ENCODE measurements at places on chromosomes 5 and 9.

- H3K27me3 ChIP-seq = no peaks in the 10 kb centered on the region
- peaks cover under 1% of the 10 kb centered on the region for H3K4me1 ChIP-seq
- H3K36me3 ChIP-seq = no peaks in the 10 kb centered on the region
- no peak overlapping the region for H3K4me3 ChIP-seq
Measured at GRCh38 chr5:89934069-89934468, 475.5 kb downstream of the CETN3 start.

DNA sequence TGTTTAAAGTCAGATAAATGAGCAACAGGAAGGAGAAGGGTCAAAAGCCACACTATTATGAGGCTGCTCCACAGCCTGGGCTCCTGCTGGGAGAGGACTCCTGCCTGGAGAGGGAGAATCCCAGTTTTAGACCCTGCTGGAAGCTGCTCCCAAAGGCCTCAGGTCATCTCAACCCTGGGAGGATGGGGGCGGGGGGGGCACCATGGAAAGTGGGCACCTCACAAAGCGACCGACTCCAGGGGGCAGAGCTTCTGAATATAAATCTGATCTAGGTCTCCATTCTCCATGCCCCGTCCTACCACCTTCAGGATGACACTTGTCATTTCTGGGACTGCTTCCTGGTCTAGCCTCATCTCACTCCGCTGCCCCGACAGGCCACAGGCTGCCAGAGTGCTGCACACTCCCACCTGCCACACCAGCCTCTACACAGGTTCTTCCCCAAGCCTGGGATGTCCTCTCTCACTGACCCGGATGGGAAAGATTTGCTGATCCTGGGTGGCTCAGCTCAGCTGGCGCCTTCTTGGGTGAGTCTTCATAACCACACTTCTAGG, 183.4 kb downstream of the GAPVD1 start:
- H3K27ac ChIP-seq = peak overlapping the region; percentile 58
- no peak overlapping the region for H3K4me3 ChIP-seq
- peaks cover 48% of the 10 kb centered on the region for H3K4me1 ChIP-seq
- no peak for DNase-seq
- peaks cover 14% of the 10 kb centered on the region for H3K36me3 ChIP-seq
- peaks cover 4% of the 10 kb centered on the region for H3K27me3 ChIP-seq

- no peaks in the 10 kb centered on the region for H3K36me3 ChIP-seq
- H3K4me1 ChIP-seq = no peaks in the 10 kb centered on the region
- DNase-seq = no peak
- no peak overlapping the region for H3K4me3 ChIP-seq
Measured at GRCh38 chr5:83376461-83376860, 95.1 kb upstream of the VCAN start.

DNA sequence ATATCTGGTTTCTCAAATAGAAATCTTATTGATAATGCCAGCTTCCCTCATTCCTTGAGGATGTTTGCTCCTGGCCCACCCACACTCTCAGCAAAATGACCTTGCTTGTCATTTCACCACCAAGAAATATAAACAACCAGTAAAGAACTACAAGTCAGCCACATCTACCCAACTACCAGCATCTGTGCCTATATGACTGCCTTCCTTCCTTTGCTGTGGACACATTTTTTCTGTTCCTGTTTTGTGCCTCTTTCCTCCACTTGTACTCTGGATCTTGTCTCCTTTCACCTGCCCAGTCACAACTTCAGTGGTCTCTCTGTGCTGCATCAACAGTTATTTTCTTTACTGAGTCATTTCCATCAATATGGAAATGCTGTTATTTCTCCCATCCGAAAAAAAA, 20.3 kb downstream of the KIF2A start:
- H3K4me3 ChIP-seq = peak overlapping the region; percentile 58
- no peaks in the 10 kb centered on the region for H3K27me3 ChIP-seq
- no peak for DNase-seq
- H3K36me3 ChIP-seq = no peaks in the 10 kb centered on the region
- H3K4me1 ChIP-seq = peaks cover 58% of the 10 kb centered on the region

GRCh38 chr9:92324889-92325268, 271 bp downstream of the NOL8 start:
- H3K4me3 ChIP-seq = peak overlapping the region; percentile 95
- peak overlapping the region; percentile 98 for H3K27ac ChIP-seq
- no peak for DNase-seq
- peaks cover 31% of the 10 kb centered on the region for H3K4me1 ChIP-seq
- H3K27me3 ChIP-seq = no peaks in the 10 kb centered on the region

DNA sequence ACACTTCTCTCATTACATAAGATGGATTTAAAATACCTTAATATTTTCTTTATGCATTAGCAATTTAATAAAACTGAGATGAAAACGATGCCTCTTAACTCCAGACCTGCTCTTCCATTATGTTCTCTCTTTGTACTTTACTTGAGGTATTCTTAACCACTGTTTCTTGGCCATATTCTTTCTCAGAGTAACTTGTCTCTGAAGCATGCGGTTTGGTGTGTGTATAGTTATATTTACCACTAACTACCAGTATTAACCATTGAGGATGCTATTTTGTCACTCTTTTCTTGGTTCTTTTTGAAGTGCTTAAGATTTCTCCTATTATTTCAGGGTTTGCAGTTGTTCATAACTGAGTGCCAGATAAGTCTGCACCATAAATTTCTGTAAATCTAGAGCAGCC, 17.9 kb downstream of the TMEM167A start:
- DNase-seq = no peak
- no peaks in the 10 kb centered on the region for H3K27me3 ChIP-seq

DNA sequence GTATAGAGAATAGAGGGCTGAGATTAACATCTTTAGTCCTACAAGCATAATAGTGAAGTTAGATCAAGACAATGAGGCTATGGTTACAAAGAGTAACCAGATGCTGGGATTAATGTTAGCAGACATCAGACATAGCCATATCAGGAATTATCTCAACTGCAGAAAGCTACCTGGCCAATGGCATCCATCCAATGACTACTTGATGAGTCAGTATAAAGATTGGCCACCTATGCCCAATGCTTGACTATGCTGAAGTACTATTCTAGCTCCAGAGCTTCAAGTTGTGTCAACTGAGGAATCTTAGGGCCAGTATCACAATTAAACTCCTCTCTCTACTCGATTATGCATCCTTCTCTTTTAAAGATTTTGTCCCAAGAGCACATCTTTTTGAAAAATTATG, 541.4 kb downstream of the PRELID2 start:
- no peak overlapping the region for H3K27ac ChIP-seq
- DNase-seq = no peak
- no peak overlapping the region for H3K4me3 ChIP-seq
- no peaks in the 10 kb centered on the region for H3K36me3 ChIP-seq
- H3K4me1 ChIP-seq = no peaks in the 10 kb centered on the region

DNA sequence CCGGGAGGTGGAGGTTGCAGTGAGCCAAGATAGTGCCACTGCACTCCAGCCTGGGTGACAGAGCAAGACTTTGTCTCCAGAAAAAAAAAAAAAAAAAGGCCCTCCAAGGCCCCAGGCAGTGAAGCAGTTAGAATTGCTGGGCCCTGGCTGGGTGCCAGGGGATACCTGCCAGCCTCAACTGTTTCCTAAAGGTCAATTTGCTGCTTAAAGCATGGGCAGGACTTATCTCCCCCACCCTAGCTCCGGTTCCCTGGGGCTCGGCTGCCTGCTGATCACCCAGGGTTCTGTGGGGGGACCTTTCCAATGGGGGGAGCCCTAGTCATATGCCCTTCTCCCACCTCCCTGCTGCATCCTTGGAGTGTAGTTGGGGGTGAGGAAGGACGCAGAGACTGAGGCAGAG, 25.7 kb downstream of the NCS1 start:
- no peaks in the 10 kb centered on the region for H3K4me1 ChIP-seq
- H3K27ac ChIP-seq = no peak overlapping the region
- H3K36me3 ChIP-seq = no peaks in the 10 kb centered on the region
- no peaks in the 10 kb centered on the region for H3K27me3 ChIP-seq
- DNase-seq = no peak

DNA sequence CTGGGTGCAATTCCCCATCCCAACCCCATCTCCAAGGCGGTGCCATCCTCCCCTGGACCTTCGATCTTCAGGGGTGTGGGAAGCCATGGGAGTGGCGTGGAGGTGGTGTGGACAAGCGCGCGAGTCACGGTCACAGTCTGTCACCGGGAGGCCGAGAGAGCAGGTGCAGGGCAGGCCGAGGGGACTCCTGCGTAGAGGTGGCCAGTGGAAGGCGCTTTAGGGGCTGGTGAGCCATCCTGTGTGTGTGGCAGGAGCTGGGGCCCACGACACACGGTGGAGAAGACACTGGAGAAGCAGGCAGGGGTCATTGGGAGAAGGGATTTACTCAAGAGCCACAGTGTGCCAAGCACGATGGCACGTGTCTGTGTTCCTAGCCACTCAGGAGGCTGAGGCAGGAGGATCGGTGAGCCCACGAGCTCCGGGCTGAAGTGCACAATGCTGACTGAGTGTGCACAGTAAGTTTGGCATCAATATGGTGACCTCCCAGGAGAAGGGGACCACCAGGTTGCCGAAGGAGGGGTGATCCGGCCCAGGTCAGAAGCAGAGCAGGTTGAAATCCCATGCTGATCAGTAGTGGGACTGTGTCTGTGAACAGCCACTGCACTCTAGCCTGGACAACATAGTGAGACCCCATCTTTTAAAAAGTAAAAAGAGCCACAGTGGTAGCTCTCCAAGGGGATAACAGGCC, 145.1 kb upstream of the PHYKPL start:
- no peak for DNase-seq
- peaks cover 14% of the 10 kb centered on the region for H3K27me3 ChIP-seq
- H3K36me3 ChIP-seq = no peaks in the 10 kb centered on the region
- H3K27ac ChIP-seq = no peak overlapping the region
- no peaks in the 10 kb centered on the region for H3K4me1 ChIP-seq
- no peak overlapping the region for H3K4me3 ChIP-seq

- H3K27ac ChIP-seq = peak overlapping the region; percentile 97
- H3K4me3 ChIP-seq = no peak overlapping the region
- no peaks in the 10 kb centered on the region for H3K27me3 ChIP-seq
- peak; percentile 45 for DNase-seq
- peaks cover 71% of the 10 kb centered on the region for H3K4me1 ChIP-seq
- no peaks in the 10 kb centered on the region for H3K36me3 ChIP-seq
Measured at GRCh38 chr5:151094030-151094851, 13.4 kb upstream of the TNIP1 start.

DNA sequence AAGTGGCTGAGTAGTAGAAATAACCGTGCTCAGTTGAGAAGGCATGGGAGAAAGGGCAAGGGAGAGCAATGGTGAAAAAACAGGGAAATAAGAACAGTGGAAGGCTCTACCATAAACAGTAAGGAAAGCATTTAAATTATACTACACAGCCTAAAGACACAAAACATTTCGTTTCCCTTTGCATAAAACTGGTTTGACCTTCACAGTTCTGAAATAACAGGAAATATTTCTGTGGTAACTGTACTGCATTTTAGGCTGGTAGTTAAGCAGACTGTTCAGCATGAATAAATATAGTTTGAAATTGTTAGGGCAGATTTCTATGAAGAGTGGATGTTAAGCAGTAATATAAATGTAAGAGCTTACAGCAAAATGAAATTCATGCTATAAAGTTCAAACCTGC, 147.5 kb downstream of the CSNK1G3 start:
- H3K4me1 ChIP-seq = peaks cover 9% of the 10 kb centered on the region
- H3K36me3 ChIP-seq = no peaks in the 10 kb centered on the region
- H3K4me3 ChIP-seq = no peak overlapping the region
- H3K27me3 ChIP-seq = no peaks in the 10 kb centered on the region
- no peak overlapping the region for H3K27ac ChIP-seq

GRCh38 chr9:9002826-9003583, 1203.4 kb upstream of the DMAC1 start:
- no peak for DNase-seq
- H3K4me3 ChIP-seq = no peak overlapping the region
- no peak overlapping the region for H3K27ac ChIP-seq
- no peaks in the 10 kb centered on the region for H3K27me3 ChIP-seq
- no peaks in the 10 kb centered on the region for H3K36me3 ChIP-seq

DNA sequence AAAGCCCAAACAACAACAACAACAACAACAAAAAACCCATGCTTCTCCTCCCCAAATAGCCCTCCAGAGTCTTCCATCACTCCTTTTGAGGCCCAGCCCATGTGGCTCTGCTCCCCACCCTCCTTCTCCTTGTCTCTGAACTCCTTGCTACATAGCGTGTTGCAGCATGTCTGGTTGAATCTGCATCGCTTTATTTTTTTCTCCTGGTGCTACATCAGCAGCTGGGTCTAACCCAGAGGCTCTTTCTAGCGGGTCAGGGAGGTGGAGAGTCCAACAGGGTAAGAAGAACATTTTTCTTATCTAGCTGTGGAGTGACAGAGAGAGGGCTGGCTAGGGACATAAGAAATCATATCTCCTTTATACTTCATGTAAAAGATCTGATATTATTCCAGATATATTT, 18.4 kb downstream of the NXNL2 start:
- H3K36me3 ChIP-seq = peaks cover 3% of the 10 kb centered on the region
- peaks cover 14% of the 10 kb centered on the region for H3K27me3 ChIP-seq
- H3K4me1 ChIP-seq = no peaks in the 10 kb centered on the region
- H3K27ac ChIP-seq = no peak overlapping the region
- no peak overlapping the region for H3K4me3 ChIP-seq
- DNase-seq = no peak

- no peaks in the 10 kb centered on the region for H3K27me3 ChIP-seq
- H3K36me3 ChIP-seq = no peaks in the 10 kb centered on the region
- peaks cover 3% of the 10 kb centered on the region for H3K4me1 ChIP-seq
- H3K4me3 ChIP-seq = no peak overlapping the region
Measured at GRCh38 chr9:81083854-81084512, 605.4 kb downstream of the TLE1 start.

- no peaks in the 10 kb centered on the region for H3K27me3 ChIP-seq
- H3K4me3 ChIP-seq = no peak overlapping the region
- no peaks in the 10 kb centered on the region for H3K4me1 ChIP-seq
Measured at GRCh38 chr5:21774801-21775200, 1078.3 kb downstream of the CDH12 start.

- H3K27me3 ChIP-seq = no peaks in the 10 kb centered on the region
- DNase-seq = no peak
- no peak overlapping the region for H3K27ac ChIP-seq
- H3K4me1 ChIP-seq = no peaks in the 10 kb centered on the region
Measured at GRCh38 chr5:68652534-68652965, 437.0 kb downstream of the PIK3R1 start.

- H3K27me3 ChIP-seq = peaks cover 10% of the 10 kb centered on the region
- no peak overlapping the region for H3K4me3 ChIP-seq
- H3K27ac ChIP-seq = no peak overlapping the region
- H3K4me1 ChIP-seq = peaks cover 25% of the 10 kb centered on the region
- H3K36me3 ChIP-seq = no peaks in the 10 kb centered on the region
- peak; percentile 31 for DNase-seq
Measured at GRCh38 chr9:130240410-130241197, 25.0 kb upstream of the HMCN2 start.

DNA sequence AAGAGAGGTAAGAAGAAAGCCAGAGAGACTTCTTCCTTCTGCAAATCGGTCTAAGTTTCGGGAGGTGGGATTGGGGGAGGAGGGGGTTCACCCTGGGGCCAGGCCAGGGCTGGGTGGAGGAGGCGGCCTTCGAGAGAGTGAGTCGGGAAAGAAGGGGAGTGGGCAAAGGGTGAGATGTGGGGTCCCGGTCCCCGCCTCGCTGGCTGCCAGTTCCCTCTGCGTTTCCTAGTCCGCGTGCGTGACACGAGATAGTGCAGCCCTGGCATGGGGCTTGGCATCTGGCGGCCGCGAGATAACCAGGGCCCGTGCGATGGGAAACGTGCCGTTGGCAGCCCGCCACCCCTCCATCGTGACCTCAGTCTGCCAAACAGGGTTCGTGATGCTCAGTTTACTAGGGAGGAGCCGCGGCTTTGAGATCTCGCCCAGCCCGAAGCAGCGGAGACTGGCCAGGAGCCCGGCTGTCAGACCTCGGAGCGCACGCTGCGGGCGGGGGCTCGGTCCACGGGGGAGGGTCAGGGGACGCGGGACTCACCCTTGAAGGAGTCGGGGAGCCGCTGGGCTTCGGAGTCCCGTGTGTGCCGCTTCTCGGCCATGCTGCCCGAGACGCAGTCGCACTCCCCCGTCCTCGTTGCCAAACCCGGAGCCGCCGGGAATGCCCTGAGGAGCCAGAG, at the start of gene STOM:
STOM (minus strand) TSS at position 656 of the 671 bp plus-strand sequence; CDS start at position 593, 63 bp downstream.
- peaks cover 22% of the 10 kb centered on the region for H3K4me1 ChIP-seq
- H3K36me3 ChIP-seq = peaks cover 8% of the 10 kb centered on the region
- peak within 1 kb of the TSS; percentile 92 for H3K27ac ChIP-seq
- peak within 1 kb of the TSS; percentile 97 for H3K4me3 ChIP-seq
- H3K27me3 ChIP-seq = no peaks in the 10 kb centered on the region

All from naive B cell (primary cell).